Dermis microvascular lymphatic vessel endothelial cell (primary cell): ENCODE measurements at places on chromosomes 1 and 21. TPM values are rescaled to one million over a fixed set of nuclear protein-coding genes. Genes with fewer than 3 reads are reported as not detected.

Gene ATAD3C
- 0.39 and 0.89 TPM in 2 replicates for total RNA-seq

Gene KCNA3
- total RNA-seq, result not detected in 2 replicates

Gene XCL2
- not detected in 2 replicates for total RNA-seq

Gene GJA8
- not detected in 2 replicates for total RNA-seq

Gene F5
- total RNA-seq, result not detected in 2 replicates

Gene SLFNL1
- 0.13 and 0.25 TPM in 2 replicates for total RNA-seq

Gene PLA2G2F
- not detected in 2 replicates for total RNA-seq

Gene TDRD10
- total RNA-seq, result 3.5 and 7.2 TPM in 2 replicates

Gene E2F2
- 1.4 and 1.9 TPM in 2 replicates for total RNA-seq

Gene KCNJ9
- total RNA-seq, result not detected in 2 replicates

Gene GBP6
- not detected in 2 replicates for total RNA-seq

Gene SYT11
- total RNA-seq, result 14.2 and 20.3 TPM in 2 replicates

Gene BTBD19
- total RNA-seq, result 3.3 and 6.2 TPM in 2 replicates

Gene NBPF14
- total RNA-seq, result 4.5 and 8.3 TPM in 2 replicates
